ENCODE measurements at places on chromosomes 1 and 21. TPM values are rescaled to one million over a fixed set of nuclear protein-coding genes. Genes with fewer than 3 reads are reported as not detected.

SON gene
- total RNA-seq, result 158 TPM

NTMT2 gene
- not detected for total RNA-seq

EXO1 gene
- 19.6 TPM for total RNA-seq

UBXN10 gene
- total RNA-seq, result 0.10 TPM

S100A8 gene
- total RNA-seq, result 4.1 TPM

RGSL1 gene
- not detected for total RNA-seq

NCF2 gene
- total RNA-seq, result 2.3 TPM

ACKR1 gene
- not detected for total RNA-seq

RYR2 gene
- not detected for total RNA-seq

TRAF3IP3 gene
- total RNA-seq, result not detected

GNAT2 gene
- not detected for total RNA-seq

CDA gene
- total RNA-seq, result 23.6 TPM

DISP3 gene
- not detected for total RNA-seq

TMCO2 gene
- not detected for total RNA-seq

NR5A2 gene
- not detected for total RNA-seq

GSTM1 gene
- 19.5 TPM for total RNA-seq

KRTAP13-2 gene
- not detected for total RNA-seq

SERPINC1 gene
- not detected for total RNA-seq

CFHR3 gene
- not detected for total RNA-seq

PTPN14 gene
- 48.2 TPM for total RNA-seq

ASTN1 gene
- 0.03 TPM for total RNA-seq

RALGPS2 gene
- 13.0 TPM for total RNA-seq

C1QC gene
- not detected for total RNA-seq

ST6GALNAC3 gene
- total RNA-seq, result 0.07 TPM

PPP1R15B gene
- 28.8 TPM for total RNA-seq

RBBP5 gene
- 15.2 TPM for total RNA-seq

FAM163A gene
- not detected for total RNA-seq

FAM177B gene
- not detected for total RNA-seq

TFAP2E gene
- total RNA-seq, result 0.31 TPM

ST6GALNAC5 gene
- 24.8 TPM for total RNA-seq

SPRR2F gene
- total RNA-seq, result not detected

LCE1E gene
- 0.51 TPM for total RNA-seq

AKR7A3 gene
- total RNA-seq, result 0.18 TPM

CRYAA gene
- total RNA-seq, result not detected

RBM11 gene
- total RNA-seq, result 0.25 TPM

SPRR2A gene
- 3.5 TPM for total RNA-seq

OR6Y1 gene
- not detected for total RNA-seq
